Spinal cord (tissue), 10 donors: ENCODE measurements at places on chromosomes 2 and 18.

DNA sequence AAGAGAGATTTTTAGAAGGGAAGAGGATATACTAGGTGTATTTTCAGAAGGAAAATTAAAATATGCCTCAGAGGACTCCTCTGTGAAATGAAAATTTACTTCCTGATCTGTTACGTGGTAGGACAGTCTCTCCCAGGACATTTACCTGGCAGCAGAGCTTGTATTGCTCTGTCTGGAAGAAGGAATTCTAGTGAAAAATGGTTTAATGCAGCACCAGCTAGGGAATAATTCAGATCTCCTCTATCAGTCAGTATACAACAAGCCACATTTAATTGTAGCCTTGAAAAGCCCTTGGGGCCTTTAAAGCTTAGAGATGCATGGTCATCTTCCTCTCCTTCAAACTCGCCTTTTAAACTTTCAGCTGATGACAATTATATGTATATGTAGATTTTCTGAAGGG, 49.6 kb downstream of the PIK3C3 start:
- no peak for DNase-seq

- no peak for DNase-seq
Measured at GRCh38 chr18:62788111-62788510, 72.8 kb downstream of the PHLPP1 start.

- DNase-seq: no peak
Measured at GRCh38 chr2:98376996-98377395, 30.7 kb downstream of the CNGA3 start.

DNA sequence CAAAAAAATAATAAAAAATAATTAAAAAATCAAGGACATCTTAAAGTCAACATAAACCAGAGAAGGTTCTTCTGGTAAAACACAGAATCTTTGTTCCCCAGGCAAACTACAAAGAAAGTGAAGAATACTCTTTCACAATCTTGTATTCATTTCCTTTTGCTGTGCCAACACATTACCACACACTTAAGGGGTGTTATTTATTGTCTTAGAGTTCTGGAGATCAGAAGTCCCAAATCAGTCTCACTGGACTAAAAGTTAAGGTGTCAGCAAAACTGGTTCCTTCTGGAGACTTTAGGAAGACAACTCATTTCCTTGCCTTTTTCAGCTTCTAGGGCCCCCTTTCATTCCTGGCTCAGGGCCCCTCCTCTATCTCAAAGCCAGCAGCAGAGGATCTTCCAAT, 12.2 kb upstream of the CAB39 start:
- no peak for DNase-seq

DNA sequence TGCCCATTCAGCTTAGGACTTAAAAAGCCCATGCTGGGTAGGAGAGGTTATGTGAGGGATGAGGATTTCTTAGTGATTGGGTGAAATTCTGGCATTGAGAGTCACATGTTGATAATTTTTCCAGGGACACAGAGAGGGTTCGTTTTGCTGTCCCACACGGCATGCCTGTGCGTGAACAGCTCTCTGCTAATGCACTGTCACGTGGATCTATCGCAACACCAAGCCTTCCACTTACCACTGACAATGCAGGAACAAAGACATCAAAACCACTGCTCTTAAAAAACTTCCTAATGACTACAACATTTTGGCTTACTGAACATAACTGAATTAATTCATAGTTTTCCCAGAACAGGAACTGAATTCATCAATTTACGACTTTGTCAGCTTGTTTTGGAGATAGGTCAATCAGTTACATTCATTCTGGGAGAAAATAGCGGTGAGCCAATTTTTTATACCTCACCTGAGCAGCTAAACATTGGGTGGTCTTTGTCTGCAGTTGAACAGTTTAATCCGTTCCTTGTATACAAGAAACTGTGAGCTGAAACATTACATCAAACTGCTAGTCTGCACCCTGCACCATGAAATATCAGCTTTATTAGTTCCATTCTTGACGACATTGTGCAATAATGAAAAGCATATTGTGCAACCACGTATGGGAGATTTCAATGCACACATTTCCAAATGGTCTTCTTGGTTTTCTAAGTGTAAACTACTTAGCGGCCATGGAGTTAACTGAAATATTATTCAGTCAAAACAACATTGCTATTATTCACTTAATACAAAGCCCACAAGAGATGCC, 127.1 kb downstream of the LPIN1 start:
- no peak for DNase-seq

GRCh38 chr18:50748243-50749229, 71.3 kb downstream of the MRO start:
- DNase-seq: no peak

GRCh38 chr2:51153236-51153635, 121.3 kb upstream of the NRXN1 start:
- DNase-seq: no peak

GRCh38 chr18:3234457-3234856, 13.1 kb upstream of the MYL12A start:
- no peak for DNase-seq

DNA sequence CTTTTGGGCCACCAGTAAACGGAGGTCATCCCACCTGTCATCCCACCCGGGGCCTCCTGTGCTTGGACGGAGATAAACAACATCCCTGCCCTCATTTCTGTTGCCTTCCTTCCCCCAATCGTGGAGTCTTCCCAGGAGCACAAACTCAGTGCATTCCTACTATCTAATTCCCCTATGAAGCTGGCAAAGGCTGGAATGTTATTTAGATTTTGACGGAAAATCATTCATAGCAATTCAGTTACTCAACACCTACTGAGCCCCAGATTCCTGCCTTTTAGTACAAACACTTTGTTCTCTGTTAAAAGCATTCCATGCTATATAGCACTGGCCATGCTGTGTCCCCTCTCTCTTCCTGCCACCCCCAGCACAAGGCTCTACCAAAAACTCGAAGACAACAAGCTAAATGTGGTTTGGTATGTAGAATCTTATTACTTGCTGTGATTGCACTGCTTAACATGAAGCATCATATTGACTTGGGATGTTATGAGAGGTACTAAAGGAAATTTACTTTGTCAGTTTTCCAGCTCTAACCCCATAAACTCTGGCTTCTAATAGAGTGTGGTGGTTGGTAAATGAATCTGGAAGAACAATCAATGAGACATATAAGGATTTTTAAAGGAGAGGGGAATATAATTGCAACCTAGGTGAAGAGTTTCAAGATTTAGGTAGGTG, 32.3 kb upstream of the IMPA2 start:
- DNase-seq: no peak

- DNase-seq: no peak
Measured at GRCh38 chr2:57181315-57182038, 865.1 kb upstream of the VRK2 start.

GRCh38 chr2:101052147-101052546, 50.1 kb downstream of the RPL31 start:
- DNase-seq: no peak

- DNase-seq: no peak
Measured at GRCh38 chr2:71151620-71152019, 21.2 kb downstream of the MPHOSPH10 start.

DNA sequence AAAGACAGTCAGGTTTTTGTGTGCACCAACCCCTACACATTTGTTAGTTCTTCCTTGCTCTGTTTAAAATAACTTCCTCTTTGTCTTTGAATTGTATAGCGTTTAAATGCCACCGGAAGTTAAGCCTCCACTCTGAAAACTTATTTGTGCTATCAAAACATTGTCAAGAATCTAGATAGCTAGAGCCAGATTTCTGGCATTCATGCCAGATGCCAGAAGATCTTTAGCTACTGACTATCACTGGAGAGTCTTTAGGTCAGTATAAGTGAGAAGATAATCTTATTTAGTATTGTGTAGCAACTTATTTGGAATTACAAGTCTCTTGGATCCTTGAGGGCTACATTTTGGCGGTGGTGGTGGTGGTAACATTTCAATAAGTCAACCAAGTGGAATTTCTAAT, 63.4 kb upstream of the ADAM23 start:
- DNase-seq: no peak

- DNase-seq: peak; percentile 1
Measured at GRCh38 chr18:9474108-9474982, 968 bp upstream of the RALBP1 start.

GRCh38 chr2:163417596-163418337, 318.0 kb downstream of the FIGN start:
- no peak for DNase-seq

GRCh38 chr2:112588611-112589045, 4.2 kb downstream of the CHCHD5 start:
- DNase-seq: no peak
